ENCODE measurements at places on chromosomes 1 and 21. TPM values are rescaled to one million over a fixed set of nuclear protein-coding genes. Genes with fewer than 3 reads are reported as not detected.

The SLC35F3 gene
- 0.42 TPM for polyA plus RNA-seq

The SLC37A1 gene
- 7.1 TPM for polyA plus RNA-seq

The GOLT1A gene
- 2.5 TPM for polyA plus RNA-seq

The LRRC39 gene
- polyA plus RNA-seq = 1.8 TPM

The UTS2 gene
- polyA plus RNA-seq = not detected

The KIAA0040 gene
- 12.4 TPM for polyA plus RNA-seq

- DNase-seq = no peak
These were observed 16.3 kb upstream of the IFNLR1 start for GRCh38 chr1:24203404-24203803.

DNA sequence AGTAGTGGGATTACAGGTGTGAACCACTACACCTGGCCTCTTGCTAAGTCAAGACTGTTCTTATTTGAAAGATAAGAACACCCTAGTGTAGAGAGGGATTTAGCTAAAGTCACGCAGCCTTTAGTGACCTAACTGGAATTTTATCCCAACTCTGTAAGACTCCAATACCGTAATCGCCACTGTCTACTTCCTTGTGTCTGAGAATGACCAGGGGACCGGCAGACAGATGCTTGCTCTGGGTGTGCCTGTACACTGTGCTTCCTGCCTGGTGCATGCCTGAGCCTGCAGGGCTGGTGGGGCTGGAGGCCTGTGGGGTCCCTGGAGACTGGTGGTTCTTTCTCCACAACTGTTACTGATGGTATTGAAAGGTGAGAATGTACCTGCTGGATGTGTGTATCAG lies 15.3 kb downstream of the MFSD2A start:
- DNase-seq = no peak

- no peak for DNase-seq
These were observed 19.1 kb downstream of the ASPM start for GRCh38 chr1:197127246-197127912.

DNA sequence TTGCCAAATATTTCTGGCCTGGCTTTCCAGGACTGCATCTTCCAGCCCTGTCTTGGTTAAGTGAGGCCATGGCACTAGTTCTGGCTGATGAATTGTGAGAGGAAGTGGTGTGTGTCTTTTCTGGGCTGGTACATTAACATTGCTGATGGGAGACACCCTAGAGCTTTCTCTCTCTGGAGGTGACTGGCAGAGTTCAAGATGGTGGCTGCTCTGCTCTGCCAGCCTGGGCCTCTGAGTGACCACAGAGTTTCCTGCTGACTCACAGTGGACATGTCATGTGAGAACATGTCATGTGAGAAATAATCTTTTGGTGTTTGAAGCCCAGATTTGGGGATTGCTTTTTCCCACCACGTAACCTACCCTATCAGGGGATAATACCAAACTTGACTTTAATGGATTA lies 218.0 kb upstream of the KIAA0040 start:
- no peak for DNase-seq

DNA sequence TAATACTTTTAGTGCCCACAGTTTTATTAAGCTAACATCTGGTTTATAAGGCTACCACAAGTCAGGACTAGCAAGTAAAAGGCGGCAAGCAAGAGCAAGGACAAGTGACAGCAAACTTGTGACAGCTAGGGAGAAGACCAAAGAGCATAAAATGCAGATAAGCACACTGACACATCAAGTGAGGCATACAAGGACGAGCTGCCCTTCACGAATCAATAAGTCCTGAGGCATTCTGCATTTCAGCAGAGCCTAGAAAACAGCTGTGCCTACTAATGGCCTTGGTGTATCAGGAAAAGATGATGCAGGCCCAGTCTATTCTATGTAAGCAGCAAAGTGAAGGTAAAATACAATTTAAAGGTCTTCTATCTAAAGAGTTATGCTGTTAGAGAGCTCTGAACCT lies 74.8 kb downstream of the KRTAP19-8 start:
- DNase-seq = no peak

DNA sequence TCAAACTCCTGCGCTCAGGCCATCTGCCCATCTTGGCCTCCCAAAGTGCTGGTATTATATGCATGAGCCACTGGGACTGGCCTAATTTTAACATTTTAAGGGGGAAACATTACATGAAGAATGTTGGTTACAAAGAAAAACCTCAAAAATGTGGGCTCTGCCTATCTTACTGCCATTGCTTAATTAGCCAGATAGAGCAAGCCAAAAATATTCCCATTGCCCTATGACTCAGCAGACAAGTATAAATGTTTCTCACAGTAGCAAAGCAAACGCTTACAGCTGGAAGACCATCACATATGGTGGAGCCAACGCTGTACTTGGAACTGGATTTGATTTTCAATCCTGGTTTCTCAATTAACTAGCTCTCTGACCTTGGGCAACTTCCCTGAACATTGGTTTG lies 502.0 kb downstream of the SMYD3 start:
- DNase-seq = no peak

DNA sequence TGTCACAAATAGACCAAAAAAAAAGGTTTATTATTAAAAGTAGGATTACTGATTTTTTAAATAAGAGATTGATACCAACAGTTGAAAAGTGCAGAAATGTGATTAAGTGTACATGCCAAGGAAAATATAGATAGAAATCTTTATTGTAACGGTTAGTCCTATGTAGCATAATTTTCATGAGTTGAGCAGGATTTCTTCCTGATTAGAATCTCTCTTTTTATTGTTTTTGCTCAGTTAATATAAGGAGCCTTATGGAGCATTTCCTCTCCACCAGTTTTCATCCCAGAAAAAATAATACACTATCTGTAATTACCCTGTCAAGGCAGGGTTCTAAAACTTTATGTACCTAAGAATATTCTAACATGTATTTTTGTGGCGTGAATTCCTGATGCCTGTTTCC lies 23.4 kb downstream of the CAPZA1 start:
- DNase-seq = no peak

- DNase-seq = no peak
These were observed 101.3 kb upstream of the ARTN start for GRCh38 chr1:43832255-43832654.

DNA sequence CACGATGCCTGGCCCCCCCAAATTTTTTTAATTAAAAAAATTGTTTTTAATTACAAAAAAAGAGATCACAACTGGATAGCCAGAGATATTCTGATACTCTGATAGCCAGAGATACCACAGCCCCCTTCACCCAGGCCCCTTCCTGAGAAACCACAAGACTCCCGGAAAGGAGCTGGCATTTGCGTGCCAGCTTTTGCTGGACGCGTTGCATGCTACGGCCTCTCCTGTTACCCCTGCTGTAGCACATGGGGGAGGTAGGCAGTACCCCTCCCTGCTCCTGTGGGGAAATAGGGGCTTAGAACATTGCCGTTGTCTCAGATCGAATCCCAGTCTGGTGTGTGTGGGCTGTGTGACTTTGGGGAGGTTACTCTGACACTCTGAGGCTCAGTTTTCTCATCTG lies 22.7 kb downstream of the MFAP2 start:
- DNase-seq = no peak

DNA sequence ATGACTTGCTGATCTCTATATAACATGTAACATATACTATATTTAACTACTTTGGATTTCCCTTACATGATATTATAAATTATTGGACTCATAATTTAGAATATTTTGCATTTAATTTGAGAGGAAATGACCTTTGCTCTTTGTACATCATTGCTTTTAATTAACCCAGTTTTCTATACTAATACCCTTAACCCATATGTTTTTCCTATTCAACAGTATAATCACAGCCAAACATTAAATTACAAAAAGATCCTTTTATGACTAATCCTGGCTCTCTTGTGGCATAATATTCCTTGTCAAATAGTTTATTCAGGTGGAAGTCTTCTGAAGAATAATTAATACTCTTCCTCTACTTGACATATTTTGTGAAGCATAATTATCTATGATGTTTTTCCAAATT lies 56.0 kb upstream of the GPR52 start:
- DNase-seq = peak; percentile 38

GRCh38 chr1:96384611-96385010 lies 337.0 kb upstream of the PTBP2 start:
- DNase-seq = no peak

GRCh38 chr1:161511018-161511755 lies 5.9 kb downstream of the FCGR2A start:
- no peak for DNase-seq

GRCh38 chr1:184664042-184664660 lies 90.5 kb downstream of the EDEM3 start:
- peak; percentile 33 for DNase-seq

- DNase-seq = no peak
These were observed 35.7 kb upstream of the SYT6 start for GRCh38 chr1:114189398-114189797.

DNA sequence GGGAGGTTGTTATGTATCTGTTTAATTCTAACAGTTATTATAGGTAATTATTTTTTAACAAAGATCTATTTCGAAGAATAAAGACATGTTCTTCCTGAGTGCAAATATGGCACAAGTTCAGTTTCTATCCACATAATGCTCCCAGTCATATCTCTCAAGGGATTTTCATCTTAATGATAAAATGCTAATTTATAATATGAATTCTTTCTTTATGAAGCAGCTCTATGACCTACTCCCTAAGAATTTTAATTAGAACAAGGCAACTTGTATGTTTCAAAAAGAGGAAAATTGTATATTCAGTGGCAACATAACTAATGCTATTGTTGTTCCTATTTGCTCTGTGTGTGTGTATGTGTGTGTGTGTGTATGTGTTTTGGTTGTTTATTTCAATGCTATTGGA lies 1222.1 kb upstream of the NCAM2 start:
- DNase-seq = no peak

DNA sequence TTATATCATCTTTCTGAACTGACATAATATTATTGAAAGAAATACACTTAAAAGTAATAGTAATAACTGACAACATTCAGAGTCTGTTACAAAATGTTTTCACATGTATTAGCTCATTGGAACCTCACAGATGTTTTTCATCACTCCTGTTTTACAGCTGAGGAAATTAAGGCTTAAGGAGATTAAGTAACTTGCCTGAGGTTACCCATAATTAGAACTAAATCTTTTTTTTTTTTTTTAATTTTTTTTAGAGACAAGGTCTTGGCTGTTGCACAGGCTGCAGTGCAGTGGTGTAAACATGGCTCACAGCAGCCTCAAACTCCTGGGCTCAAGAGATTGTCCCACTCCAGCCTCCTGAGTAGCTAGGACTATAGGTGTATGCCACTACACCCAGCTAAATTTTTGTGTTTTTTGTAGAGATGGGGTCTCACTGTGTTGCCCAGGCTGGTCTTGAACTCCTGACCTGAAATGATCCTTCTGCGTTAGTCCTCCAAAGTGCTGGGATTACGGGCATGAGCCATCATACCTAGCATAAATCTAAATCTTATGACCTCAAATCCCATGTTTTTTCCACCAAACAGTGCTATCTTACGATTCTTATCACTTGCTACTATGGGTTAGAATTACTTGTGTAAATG lies 64.7 kb upstream of the MACF1 start:
- DNase-seq = no peak

DNA sequence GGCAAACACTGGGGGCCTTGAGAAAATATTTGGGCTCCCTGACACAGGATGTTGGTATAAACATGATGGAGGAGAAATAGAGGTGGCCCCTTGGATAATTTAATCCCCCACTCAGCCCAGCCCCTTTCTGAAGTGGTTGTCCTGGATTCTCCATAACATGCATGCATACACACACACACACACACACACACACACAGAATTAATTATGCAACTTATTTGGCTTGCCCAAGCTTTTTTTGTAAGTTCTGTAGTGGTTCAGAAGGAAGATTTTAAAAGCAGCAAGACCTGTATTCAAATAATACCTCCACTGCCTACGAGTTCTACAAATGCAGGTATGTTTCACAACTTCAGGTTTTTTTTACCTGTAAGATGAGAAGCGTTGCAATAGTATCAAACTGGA lies 15.0 kb downstream of the ATF3 start:
- DNase-seq = no peak

GRCh38 chr1:167708940-167709389 lies 12.8 kb upstream of the MPZL1 start:
- DNase-seq = no peak

GRCh38 chr1:242455052-242455361 lies 69.5 kb downstream of the PLD5 start:
- no peak for DNase-seq

- DNase-seq = no peak
These were observed 38.3 kb downstream of the GALNT2 start for GRCh38 chr1:230105245-230105753.

GRCh38 chr1:55947446-55947845 lies 631.9 kb downstream of the PLPP3 start:
- DNase-seq = no peak

- no peak for DNase-seq
These were observed 39.6 kb downstream of the TMEM53 start for GRCh38 chr1:44634606-44635189.

- no peak for DNase-seq
These were observed 4.7 kb upstream of the C1orf174 start for GRCh38 chr1:3904843-3905185.

DNA sequence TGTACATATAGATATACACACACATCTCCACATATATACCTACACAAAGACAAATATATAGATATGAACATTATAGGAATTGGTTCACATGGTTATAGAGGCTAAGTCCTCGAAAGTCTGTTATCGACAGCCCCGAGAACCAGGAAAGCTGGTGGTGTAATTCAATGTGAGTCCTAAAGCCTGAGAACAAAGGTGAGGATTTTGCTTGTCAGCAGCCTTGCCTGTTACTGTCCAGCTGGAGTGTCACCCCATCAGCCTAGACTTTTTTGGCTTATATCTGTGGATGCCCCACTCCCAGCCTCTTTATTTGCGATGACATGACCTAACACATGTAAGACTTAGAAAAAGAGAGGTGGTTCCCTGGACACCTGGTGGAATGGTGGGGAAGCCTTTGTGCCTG lies 97.0 kb downstream of the GIPC2 start:
- DNase-seq = no peak

GRCh38 chr21:16423921-16424320 lies 694.1 kb downstream of the USP25 start:
- DNase-seq = no peak

All from renal cortex interstitium (tissue), 15 donors.